ENCODE measurements at places on chromosomes 7 and 10. TPM values are rescaled to one million over a fixed set of nuclear protein-coding genes. Genes with fewer than 3 reads are reported as not detected.

NSUN5 gene
- 36.3 TPM for total RNA-seq

CD36 gene
- 7.2 TPM for total RNA-seq

DLX5 gene
- 1.6 TPM for total RNA-seq

PKD2L1 gene
- 0.34 TPM for total RNA-seq

SUN3 gene
- total RNA-seq, result 4.5 TPM

SH2D4B gene
- total RNA-seq, result not detected

CLEC5A gene
- 1.1 TPM for total RNA-seq

ATRNL1 gene
- 22.9 TPM for total RNA-seq

CASTOR2 gene
- 45.9 TPM for total RNA-seq

LRIT1 gene
- total RNA-seq, result not detected

FAM24B gene
- total RNA-seq, result 5.9 TPM

SLC26A3 gene
- 3.3 TPM for total RNA-seq

GIMAP8 gene
- 6.5 TPM for total RNA-seq

TMEM213 gene
- not detected for total RNA-seq

CASD1 gene
- 31.2 TPM for total RNA-seq

MARCHF5 gene
- total RNA-seq, result 20.8 TPM

SPDYE16 gene
- total RNA-seq, result 0.41 TPM

STK17A gene
- total RNA-seq, result 8.2 TPM

GIMAP6 gene
- total RNA-seq, result 15.7 TPM

CYP3A4 gene
- not detected for total RNA-seq

PAX4 gene
- not detected for total RNA-seq
